ENCODE measurements at places on chromosomes 4 and X.

DNA sequence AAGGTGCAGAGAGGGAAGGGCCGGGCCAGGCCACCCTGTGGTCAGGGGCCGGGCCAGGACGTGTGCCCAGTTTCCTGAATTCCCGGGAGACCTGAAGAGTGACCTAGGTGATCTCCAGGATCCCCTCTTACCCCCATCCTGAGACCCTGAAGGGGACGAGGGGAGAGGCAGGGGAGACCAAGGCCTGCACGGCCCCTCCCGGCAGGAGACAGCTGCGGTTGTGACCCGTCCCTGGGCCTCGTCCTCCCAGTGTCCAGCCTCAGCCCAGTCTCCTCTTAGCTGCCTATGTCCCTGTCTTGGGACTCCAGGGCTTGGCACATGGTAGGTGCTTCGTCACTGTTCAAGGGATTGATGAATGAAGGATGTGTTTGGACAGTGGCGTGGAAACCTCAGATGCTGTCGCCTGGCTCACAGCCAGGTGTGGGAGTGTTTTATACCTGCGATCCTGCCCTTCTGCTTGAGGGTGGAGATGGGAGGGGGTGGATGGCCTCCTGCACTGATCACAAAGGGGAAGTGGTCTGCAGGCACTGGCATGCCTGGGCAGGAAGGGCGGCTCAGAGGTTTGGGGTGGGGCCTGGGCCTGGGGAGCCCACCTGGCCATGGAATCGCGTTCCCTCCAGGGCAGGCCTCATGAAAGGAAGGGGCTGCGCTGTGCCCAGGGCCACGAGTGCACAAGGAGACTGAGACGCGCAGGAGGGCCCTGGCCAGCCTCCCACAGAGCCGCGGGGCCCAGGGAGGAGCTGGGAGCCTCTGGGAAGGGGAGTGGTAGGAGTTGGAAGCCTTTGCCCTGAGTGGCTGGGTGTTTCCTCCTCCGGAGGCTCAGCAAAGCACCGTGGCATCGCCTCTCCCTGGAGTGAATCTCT, 6.9 kb downstream of the SH3TC1 start:
- DNase-seq: no peak

DNA sequence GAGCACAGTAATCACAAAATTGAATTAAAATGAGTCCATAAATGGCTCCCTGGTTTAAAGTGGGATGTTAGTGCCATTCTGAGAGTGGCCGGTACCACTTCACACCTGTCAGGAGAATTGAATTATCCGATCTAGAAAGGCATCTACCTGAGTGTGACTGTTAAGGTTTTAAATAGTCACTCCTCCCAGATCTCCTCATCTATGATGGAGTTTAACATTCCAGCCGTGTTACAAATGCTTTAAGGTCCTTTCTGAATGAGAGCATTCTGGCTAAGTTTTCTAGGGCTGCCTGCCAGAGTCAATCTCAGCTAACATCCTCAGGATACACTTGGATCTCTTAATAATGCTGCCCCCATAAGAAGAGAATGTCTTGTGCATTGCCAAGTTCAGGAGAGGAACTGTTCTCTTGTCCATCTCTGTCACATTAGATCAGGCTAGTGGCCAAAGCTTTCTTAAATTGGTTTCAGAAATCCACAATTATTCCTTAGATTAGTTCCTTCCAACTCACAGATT, 231.1 kb downstream of the SLC39A8 start:
- DNase-seq: no peak

DNA sequence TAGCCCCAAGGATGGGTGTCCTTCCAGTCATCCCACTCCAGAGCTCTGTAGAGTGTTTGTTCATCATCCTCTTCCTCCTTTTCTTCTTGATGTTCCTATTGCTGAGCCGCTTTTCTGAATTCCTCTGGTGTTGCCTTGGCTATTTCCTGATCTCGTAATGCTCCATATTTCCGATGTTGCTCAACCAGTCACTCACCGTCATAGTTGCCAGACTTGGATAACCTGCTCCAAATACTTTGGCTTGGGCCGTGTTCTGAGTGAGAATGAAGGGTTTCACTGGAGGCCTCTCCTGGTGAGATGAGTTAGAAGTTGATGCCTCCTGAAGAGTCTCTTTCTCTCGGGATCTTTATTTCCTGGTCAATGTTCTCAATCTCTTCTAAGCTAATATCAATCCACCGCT, 27.8 kb upstream of the HNRNPD start:
- no peak for DNase-seq

DNA sequence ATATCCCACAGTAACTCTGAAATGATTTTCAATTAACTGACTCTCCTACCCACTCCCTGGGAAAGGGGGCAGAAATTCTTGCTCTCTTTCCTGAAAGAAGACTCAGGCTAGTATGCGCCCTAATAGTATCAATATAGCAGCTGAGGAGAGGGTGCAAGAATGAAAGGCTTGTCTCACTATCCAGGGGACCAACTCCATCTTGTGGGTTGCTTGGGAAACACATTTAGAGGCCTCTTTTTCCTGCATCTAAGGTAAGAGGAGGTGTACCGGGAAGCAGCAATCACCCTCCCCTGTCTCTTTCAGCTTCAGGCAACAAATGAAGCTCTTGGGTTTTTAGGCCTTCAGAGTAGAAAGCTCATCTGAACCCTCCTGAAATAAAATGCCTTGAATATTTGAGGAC, 11.3 kb downstream of the TMEM255A start:
- DNase-seq: no peak

DNA sequence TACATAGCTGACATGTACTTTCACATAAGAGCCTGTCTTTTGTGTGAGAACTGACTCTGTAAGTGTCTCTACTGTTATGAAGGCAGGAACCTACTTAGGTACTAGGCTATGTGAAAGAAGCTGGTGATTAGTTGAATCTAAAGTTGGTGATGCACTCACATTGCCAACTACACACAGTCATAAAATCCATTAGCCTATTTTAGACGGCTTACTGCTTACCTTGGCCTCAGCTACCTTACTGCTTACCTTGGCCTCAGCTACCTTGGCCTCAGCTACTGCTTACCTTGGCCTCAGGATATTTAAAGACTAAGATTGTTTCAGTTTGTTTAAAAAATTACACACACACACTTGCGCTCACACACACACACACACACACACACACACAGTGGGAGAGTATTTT, 549.7 kb downstream of the IL1RAPL1 start:
- no peak for DNase-seq

DNA sequence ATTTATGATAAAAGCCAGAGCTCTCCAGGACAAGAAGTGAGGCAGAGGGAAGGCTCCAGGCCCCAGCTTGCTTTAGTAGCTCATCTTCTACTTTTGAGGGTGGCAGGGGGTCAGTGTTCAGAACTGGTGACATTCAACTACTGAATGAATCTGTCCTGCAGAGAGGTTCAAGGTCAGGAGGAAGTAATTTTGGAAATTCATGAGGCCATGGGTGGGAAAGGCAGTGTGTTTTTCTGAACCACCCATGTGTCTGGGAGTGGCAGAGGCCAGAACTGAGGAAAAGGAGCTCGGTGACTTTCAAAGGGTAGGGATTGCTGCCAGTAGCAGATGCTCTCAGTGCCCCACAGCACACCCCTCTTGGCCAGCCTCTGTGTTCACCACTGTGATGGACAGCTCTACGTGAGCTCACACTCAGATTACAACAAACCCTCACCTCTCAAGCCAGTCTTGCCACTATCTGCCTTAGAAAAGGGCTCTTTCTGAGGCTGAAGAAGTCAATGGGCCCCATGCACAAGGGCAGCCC, 571.2 kb downstream of the RAB28 start:
- DNase-seq: no peak

DNA sequence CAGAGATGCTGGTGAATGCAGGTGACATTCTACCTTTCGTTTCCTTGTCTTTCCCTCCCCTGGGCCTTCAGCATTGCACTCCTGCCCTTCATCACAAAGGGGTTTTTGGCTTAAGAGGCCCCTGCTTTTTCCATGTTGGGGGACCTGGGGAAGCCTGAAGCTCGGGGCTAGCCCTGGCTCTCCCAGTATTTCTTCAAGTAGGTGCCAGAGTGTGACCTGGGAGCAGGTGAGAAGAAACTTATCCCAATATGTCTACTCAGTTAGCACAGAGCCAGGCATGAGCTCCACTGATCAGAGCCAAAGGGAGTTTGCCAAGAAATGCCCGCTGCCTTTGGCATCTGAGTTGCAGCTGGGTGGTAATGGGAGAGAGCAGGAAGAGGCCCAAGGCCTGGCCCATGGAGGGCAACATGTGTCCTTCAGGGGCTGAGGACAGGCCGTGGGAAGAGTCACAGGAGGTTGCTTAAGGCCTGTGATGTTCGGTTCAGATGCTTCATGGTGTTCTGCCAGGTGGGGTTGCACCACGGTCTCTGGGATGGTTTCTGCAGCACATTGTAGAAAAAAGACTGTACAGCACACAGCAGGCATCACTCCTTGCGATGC, 7.6 kb downstream of the PRRG3 start:
- no peak for DNase-seq

DNA sequence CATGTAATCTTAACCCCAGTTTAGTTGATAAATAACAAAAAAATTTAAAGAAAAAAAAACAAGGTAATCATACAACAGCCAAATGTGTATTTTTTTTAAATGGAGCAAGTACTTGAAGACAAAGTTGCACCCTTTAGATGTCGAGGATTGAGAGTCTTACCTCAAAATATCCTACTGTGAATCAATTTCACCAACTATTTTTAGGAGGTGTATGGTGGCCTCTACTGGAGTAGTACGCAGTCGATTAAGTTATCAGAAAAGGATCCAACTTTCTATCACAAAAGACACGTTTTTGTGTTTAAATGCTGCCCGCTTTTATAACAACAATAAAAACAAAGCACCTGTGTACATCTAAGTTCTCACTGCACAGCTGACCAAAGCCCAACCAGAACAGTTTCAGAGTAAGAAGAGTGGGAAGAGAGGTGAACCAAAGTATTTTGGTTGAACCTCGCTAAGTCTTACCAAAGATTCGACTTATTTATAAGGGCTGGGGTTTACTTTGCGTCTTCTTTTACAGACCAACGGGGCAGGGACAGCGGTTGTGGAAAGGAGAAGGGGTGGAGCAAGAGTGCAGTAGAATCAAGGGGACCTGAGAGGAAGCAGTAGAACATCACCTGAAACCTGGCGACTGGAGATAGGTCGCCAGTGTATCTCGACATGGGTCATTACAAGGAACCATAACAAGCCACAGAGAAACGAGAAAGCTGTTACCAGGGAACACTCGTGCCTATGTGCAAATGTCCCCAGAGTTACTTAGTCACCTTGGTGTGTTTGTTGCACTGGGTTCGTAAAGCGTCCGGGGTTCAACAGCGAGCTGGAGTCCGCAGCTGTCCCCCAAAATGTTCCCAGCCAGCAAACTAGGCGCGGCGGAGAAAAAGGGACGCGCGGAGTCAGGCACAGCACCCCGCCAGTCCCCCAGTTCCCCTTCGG, 1.1 kb downstream of the RPS6KA6 start:
- no peak for DNase-seq

DNA sequence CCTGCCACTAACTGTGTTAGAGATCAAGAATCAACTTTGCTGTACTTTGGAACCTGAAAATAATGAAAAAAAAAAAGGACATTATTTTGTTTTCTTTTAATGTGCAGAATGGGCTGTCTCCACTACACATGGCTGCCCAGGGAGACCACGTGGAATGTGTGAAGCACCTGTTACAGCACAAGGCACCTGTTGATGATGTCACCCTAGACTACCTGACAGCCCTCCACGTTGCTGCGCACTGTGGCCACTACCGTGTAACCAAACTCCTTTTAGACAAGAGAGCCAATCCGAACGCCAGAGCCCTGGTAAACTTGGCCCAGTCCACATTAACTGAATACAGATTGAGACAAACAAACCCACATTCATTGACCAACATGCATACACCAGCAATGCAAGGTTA, 206.2 kb downstream of the ANK2 start:
- DNase-seq: no peak

- no peak for DNase-seq
Measured at GRCh38 chr4:11021333-11021732, 336.8 kb upstream of the CLNK start.

GRCh38 chr4:184265546-184266351, 48.1 kb upstream of the ENPP6 start:
- no peak for DNase-seq

- DNase-seq: no peak
Measured at GRCh38 chr4:178937130-178937529, 1494.9 kb upstream of the AGA start.

GRCh38 chrX:65034292-65034667, 58.0 kb upstream of the ZC4H2 start:
- no peak for DNase-seq

GRCh38 chrX:64571011-64571410, 175.8 kb upstream of the MTMR8 start:
- no peak for DNase-seq

DNA sequence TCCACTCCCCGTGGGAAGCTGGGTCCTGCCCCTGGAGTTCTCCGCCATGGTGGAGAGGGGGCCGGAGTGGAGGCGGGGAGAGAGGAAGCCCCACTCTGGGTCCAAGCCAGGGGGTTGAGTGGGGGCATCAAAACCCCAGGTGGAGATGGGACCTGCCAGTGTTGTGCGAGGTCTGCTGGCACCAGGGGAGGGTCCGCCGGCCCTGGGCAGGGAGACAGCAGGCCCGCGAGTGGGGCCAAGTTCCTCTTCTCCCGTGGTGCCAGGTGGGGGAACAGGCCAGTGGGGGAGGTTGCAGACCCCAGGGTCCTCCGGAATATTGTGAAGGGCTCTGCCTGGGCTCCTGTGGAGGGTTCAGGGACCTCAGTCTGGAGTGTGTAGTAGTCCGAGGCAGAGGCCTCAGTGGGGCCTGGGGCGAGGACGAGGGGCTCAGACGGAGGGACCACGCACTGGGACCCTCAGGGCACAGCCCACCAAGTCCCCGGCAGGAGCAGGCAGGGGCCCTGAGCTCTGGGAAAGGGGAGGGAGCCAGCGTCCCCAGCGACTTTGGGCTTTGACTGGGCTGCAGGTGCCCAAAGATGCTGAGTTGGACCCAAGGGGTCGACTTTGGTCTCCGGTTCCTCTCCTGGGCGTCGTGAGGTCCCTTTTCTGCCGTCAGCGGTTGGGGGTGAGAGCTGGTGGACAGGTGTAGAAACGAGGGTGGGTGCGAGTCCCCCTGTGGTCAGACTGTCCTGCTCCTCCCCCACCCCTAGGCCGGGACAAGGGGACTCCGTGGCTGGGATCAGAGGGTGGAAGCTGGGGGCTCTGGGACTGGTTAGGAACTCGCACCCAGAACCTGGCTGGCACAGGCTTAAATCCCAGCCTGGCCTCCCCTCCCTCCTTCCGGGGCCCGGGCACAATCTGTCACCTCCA, 43.8 kb upstream of the NKX1-1 start:
- no peak for DNase-seq

GRCh38 chrX:133715715-133716114, 269.7 kb downstream of the GPC3 start:
- DNase-seq: no peak

DNA sequence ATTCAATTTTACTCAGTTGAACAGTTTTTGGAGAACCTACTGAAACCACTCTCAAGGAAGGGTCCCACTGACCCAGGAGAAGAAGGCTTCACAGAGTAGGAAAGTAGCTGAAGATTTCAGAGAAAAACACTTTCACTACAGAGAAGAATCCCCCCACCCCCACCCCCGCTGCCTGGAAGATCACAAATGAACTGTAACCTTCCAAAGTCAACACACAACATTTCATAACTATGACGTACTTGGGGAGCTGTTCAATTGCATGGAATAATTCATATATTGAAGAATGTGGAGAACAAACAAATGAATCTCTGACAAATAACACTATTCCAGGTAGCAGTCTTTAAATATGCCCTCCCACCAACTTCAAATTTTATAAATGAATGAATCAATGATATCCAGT, 86.1 kb upstream of the STS start:
- DNase-seq: no peak

- no peak for DNase-seq
Measured at GRCh38 chr4:108337923-108338322, 169.2 kb upstream of the LEF1 start.

All from CD4-positive, alpha-beta T cell treated with Interleukin-17A for 1 hour (primary cell).